ENCODE measurements at places on chromosomes 13 and 19.

DNA sequence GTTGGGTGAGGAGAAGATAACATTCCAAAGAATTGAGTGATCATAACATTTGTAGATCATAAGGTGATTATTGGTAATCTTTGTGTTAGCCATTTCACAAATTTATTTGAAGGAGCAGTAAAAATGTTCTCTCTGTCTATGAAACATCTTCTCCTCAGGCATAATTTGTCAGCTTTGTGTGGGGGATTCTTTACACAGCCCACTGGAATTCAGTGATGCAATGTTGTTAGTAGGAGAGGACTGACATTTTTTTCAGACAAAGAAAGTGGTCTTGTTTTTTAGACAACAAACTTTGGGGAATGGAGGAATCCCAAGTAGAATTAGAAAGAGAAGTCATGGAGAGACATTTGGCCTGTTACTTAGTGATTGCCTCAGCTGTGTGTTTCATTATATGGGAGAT is 100.3 kb downstream of the ITGBL1 start:
- DNase-seq = no peak

GRCh38 chr13:28283600-28283999 is 145.3 kb downstream of the PAN3 start:
- no peak for DNase-seq

- DNase-seq = no peak
These were observed 1573.3 kb downstream of the PCDH9 start for GRCh38 chr13:65656740-65657329.

DNA sequence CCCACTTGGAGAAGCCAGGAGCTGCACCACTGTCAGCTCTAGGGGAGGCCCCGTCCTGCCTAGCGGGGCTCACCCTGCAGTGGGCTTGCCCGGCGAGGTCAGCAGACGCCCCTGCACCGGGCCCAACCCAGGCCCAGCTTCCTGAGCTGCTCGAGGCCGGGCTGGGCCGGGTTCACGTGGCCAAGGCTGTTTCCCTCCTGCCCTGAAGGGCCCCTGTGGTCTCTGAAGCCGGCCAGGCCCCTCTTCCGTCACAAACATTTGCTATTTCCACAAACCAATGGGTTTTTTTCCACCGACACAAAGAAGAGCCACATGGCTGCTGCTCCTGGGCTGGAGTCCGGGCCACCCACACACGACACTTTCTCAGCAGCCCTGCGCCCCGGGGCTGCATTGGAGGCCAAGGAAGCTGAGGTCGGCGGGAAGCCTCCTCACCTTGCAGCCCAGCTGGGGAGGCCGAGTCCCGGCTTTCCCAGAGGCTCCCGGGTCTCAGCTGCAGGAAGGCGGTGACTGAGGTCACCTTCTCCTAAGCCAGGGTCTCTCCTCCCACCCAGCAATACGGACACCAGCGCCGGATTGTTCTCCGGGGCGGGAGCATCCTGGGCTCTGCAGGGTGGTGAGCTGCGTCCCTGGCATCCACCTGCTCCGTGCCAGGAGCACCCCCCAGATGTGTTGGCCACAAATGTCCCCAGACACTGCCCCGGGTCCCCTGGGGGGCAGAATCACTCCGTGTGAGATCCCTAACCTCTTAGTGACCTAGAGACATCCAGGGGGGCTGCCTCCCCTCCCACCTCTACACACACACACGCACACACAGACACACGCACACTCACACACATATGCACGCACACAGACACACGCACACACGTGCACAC is 80.5 kb downstream of the GADD45B start:
- no peak for DNase-seq

GRCh38 chr19:18483119-18483890 is 38.6 kb downstream of the ELL start:
- no peak for DNase-seq

DNA sequence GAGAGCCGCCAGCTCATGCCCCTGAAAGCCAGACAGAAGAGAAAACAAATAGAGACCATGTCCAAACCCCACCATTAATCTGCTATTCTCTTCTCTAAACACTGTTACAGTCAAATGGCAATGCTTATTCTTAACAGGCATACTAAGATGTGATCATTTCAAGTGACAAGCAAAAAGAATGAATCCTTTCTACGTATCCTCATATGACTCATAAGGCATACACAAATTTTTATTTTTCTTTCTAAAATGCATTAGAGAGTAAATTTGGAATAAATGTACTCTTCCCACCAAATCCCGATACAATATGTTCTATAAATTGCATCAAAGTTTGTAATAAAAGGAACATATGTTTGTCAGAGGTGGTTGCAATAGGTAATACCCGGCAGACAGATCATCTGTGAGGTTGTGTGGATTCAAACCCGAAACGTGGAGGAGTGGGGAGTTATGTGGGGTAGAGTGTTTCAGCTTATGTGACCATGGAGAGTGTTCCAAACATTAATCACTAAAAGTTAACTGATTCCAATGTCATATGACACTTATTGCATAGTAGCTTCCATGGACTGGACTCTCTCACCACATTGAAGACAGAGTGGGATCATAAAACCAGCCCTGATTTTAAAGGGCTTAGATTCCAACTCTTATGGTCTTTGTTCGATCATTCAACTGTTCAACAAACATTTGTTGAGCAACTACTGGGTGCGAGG is 213.1 kb downstream of the DCLK1 start:
- no peak for DNase-seq

DNA sequence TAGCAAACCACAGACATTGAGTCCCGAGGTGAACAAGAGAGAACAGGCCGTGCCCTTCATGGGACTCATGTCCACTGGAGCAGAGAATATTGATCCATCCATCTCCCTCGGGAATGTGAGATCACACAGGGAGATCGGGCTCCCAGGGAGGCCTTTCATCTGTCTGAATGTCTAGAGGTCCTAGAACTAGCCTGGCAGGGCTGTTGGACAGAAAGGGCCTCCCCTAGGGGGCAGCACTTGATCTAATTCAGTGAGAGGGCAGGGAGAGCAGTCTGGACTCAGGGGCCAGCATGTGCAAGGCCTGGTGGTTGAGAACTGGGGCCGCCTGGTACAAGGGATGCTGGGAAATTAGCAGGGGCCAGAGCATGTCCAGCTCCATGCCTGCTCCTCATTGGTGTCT is 4.3 kb downstream of the RUVBL2 start:
- peak; percentile 48 for DNase-seq

DNA sequence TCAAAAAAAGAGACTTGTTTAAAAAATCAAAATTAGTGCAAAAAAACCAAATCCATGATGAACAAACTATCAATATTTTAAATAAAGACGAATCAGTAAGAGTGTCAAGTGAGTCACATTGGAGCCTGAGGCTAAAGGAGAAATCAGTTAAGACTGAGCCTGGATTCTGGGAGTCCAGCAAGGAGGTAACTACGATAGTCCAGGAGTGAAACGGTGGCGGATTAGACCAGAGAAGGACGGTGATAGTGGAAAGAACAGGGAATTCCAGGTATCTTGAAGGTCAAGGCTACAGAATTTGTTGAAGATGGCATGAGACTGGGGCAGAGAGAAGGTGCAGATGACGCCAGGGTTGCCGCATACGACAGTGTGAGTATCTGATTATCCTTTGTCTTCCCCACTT is 7.0 kb upstream of the NPAS1 start:
- no peak for DNase-seq

DNA sequence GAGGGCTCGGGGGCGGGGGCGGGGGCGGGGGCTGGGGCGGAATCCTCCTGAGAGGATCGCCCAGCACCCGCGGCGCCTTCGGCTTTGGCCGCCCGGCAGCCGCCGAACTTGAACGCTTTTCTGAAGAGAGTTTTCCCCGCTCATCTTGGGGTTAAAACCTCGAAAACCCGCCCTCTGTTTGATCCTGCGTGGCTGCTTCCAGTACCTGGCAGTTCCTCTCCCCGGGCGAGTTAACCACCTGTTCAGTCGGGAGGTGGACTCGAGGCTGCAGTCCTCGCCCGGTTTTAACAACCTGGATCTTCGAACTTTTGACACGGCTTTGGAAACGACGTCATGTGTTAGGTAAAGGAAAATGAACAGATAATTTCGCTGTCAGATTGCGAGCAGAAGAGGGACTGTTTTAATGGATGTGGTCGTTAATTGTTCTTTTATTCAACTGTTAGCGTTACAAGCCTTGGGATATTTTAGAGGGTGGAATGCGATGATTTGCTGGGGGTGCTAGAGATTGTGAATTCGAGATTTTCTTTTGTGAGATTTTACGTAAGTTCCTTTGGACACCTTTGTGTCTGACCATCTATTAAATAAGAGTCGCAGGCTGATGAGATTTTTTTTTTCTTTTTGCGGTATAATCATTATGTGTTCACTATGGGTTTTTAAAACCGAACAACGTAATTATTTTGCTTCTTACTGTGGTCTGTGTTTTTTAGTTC is 1.0 kb downstream of the FNDC3A start:
- DNase-seq = no peak

GRCh38 chr13:39893808-39894207 is 238.3 kb downstream of the COG6 start:
- DNase-seq = no peak

GRCh38 chr13:39418424-39418823 is 184.6 kb downstream of the LHFPL6 start:
- DNase-seq = no peak

- DNase-seq = no peak
These were observed 118.4 kb upstream of the SLC7A1 start for GRCh38 chr13:29713839-29714238.

DNA sequence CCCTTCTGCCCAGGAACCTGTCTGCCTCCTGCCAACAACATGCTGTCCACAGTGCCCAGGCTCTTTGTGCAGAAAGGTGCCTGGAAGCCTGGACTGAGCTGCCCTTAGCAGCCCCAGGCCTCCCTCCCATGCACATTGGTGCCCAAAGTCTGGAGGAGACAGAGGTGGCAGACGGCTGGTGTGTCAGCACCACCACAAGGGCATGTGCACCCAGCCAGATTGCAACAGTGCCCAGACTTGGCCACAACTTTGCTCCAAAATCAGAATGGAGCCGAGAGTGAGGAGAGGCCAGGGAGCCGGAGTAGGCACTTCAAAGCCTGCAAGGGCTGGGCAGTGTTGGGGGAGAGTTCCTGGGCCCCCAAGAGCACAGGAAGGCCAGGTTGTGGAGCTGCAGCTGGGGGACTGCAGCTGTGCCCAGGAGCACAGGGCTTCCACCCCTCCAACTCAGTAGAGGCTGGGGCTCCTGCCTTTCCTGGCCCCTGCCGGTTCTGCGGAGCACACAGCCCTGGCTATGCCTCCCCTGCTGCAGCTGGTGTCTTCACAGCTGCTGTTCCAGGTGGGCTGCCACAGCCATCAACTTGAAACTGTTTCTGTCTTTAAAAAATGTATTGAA is 1255.8 kb downstream of the SLITRK5 start:
- no peak for DNase-seq

- no peak for DNase-seq
These were observed 3.8 kb upstream of the LTBP4 start for GRCh38 chr19:40597329-40597838.

DNA sequence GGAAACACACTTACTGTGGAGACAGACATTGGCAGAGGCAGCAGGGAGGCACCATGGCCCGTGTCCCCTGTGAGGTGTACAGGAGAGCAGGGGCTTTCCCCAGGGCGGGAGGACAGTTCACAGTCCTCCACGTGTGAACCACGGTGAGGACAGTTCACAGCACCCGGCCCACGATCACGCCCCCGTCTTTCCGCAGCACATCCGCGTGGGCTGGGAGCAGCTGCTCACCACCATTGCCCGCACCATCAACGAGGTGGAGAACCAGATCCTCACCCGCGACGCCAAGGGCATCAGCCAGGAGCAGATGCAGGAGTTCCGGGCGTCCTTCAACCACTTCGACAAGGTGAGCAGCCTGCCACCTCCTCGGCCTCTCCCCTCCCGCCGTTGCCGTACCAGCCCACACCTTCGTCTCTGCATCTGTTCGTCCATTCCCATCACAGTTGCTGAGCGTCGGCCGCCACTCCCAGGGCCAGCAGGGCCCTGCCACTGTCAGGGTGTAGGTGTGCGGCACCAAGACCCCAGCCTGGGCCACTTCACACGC is 17.4 kb downstream of the CAPN12 start:
- DNase-seq = no peak

DNA sequence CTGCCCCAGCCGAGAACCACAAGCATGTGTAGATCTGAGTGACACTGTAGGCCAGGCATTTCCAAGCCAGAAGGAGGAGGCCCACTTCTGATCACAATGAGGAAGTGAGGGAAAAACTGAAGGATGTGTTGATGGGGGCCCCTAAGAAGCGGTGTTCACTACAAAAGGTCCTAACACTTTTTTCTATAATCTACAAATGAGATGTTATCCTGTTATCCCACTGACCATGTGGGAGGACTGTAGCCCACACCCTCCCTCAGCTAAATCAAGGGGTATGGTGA is 99.0 kb upstream of the MCF2L start:
- DNase-seq = no peak

DNA sequence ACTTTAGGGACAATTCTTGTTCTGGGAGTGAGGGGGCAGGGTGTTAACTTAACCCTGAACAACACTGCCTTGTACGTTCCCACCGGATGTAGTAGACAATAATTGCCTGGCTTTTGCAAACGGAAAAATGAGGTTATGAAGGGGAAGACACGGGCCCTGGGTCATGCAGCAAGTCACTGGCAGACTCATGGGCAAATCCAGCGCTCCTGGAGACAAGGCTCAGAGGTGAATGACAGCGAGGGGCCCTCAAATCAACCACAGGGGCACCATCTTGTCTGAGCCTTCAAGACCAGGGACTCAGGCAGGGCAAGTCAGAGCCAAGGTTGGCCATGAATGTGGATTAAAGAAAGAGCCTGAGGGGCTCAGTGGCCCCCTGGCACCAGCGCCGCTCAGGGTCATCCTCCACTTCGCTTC is 2.8 kb downstream of the RASA3 start:
- DNase-seq = no peak

- DNase-seq = no peak
These were observed 1968.9 kb downstream of the PCDH9 start for GRCh38 chr13:65260946-65261891.

DNA sequence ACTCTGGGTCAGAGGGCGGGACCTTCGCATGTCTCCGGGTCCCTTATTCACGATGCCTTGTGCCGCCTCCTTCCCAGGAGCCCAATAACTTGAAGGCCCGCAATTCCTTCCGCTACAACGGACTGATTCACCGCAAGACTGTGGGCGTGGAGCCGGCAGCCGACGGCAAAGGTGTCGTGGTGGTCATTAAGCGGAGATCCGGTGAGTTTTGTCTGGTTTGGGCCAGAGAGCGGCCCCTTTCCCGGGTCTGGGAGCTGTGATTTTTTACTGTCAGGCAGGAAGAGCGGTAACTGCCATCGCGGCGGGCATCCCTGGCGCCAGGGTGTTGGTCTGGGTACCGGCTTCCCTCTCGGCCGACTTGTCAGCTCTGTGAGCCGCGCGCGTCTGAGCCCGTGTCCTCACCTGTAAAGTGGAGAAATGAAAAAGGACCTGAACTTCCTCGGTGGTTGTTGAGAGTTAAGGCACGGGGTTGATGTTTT is 800 bp downstream of the RPL28 start:
- DNase-seq = no peak
